NCI-H2171 treated with DMSO at 0.1 percent for 48 hours (cell line): ENCODE measurements at places on chromosomes 1 and 21.

DNA sequence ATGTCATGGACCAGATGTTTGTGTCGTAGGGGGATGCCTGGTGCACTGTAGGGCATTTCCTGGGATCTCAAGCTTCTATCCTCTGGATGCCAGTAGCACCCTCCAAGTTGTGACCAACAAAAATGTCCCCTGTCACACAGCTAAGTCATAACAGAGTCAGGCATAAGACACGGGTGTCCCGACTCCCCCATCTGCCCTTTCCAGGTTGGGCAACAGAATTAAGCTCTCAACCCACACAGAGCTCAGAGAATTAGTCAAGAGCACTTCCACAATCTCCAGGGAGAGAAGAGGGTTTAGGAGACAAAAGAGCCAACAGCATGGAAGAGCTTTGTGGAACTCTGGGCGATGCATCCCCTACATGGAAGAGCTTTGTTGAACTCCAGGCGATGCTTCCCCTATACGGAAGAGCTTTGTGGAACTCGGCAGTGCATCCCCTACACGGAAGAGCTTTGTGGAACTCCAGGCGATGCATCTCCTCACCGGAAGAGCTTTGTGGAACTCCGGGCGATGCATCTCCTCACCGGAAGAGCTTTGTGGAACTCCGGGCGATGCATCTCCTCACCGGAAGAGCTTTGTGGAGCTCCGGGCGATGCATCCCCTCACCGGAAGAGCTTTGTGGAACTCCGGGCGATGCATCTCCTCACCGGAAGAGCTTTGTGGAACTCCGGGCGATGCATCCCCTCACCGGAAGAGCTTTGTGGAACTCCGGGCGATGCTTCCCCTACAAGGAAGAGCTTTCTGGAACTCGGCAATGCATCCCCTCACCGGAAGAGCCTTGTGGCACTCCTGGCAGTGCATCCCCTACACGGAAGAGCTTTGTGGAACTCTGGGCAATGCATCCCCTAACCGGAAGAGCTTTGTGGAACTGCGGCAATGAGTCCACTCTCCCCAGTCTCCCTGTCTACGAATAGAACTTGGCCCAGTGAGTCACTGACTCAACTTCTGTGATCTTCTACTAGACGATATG is 422.7 kb downstream of the KIF26B start:
- DNase-seq = no peak

GRCh38 chr1:33132549-33132948 is 49.3 kb downstream of the TRIM62 start:
- DNase-seq = no peak

DNA sequence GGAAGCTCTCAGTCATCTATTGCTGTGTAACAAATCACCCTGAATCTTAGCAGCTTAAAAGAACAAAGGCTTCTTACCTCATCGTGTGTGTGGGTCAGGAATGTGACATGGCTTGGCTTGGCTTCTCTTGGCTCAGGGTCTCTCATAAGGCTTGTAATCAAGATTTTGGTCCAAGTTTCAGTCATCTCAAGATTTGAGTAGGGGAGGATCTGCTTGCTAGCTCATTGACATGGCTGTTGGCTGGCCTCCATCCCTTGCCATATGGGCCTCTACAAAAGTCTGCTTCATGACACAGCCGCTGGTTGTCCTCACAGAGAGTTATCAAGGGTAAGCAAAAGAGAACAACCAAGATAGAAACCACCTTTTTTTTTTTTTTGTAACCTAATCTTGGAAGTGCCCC is 207.7 kb downstream of the PTPRC start:
- DNase-seq = peak; percentile 40

- no peak for DNase-seq
These were observed 28.1 kb upstream of the C1QA start for GRCh38 chr1:22608361-22608760.

GRCh38 chr1:117001254-117001927 is at the start of gene CD101:
Gene CD101 (plus strand): TSS chr1:117001760. CDS start chr1:117001818, 58 bp downstream.
- no peak for DNase-seq

DNA sequence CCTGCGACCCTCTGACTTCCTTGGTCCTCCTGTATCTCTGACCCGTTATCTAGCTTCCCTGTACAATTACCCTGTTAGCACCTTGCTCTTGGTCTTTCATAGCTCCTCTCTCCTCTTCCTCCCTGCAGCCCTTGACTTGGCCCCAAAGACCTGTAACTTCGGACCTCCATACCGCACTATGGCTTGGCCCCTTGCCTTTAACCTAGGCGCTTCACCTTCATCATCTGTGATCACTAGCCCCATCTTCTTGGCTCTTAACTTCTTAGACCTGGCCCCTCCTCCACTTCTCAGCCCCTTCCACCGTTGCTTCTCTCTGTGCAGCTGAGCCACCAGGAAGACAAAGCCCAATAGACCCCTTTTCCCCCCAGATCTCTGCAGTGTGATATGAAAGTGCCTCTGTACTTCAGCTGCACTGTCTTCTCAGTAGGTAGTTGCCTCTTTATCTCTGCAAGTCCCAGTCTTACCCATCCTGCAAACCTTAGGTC is 740 bp downstream of the ZNF691 start:
- DNase-seq = no peak

GRCh38 chr1:56436912-56437417 is 142.4 kb downstream of the PLPP3 start:
- DNase-seq = no peak

- no peak for DNase-seq
These were observed 9.4 kb downstream of the HSPG2 start for GRCh38 chr1:21927533-21928237.

GRCh38 chr1:192475970-192476369 is 99.6 kb upstream of the RGS1 start:
- no peak for DNase-seq

- DNase-seq = no peak
These were observed 15.9 kb upstream of the PADI1 start for GRCh38 chr1:17188889-17189631.

GRCh38 chr1:35461966-35462651 is 95.1 kb downstream of the KIAA0319L start:
- DNase-seq = no peak

- DNase-seq = no peak
These were observed 197.3 kb downstream of the FOXD2 start for GRCh38 chr1:47635111-47635510.

GRCh38 chr21:14099570-14099969 is 111.2 kb downstream of the LIPI start:
- DNase-seq = no peak

- no peak for DNase-seq
These were observed 86.3 kb upstream of the CNIH3 start for GRCh38 chr1:224529844-224530243.

DNA sequence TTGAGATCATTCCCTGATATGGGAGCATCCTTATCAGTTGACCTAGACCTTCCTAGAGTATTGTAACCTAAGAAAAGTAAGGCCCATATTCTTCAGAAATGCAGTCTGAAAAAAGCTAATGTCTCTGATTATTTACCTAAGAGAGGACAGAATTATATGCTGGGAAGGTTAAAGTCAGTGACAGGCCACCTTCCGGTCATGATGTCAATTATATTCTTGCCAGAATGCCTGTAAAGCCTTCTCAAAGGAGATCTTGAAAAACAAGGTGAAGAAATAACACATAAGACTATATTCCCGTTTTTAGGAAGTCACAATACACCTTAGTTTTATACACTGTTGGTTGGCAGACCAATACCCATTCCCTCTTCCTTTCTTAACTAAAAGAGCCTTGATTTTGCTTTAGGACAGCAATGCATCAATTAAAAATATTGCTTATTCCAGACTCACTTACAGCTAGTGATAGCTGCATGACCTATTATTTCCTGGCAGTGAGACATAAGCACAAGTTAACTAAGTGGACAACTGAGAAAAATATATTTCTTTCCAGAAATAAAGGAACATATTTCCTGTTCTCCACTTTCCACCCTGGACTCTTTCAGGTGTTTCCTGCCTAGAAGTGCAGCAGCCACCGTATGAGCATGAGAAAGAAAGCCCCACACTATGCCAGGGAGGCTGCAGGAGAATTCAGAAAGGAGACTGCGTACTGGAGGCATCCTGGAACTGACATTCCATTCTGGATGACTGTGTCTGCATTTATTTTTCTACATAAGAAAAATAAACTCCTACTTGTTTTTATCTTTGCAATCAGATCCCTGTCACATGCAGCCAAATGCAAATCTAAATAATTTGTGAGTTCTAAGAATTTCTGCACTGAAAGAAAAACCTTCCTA is 332.9 kb upstream of the PTBP2 start:
- no peak for DNase-seq

DNA sequence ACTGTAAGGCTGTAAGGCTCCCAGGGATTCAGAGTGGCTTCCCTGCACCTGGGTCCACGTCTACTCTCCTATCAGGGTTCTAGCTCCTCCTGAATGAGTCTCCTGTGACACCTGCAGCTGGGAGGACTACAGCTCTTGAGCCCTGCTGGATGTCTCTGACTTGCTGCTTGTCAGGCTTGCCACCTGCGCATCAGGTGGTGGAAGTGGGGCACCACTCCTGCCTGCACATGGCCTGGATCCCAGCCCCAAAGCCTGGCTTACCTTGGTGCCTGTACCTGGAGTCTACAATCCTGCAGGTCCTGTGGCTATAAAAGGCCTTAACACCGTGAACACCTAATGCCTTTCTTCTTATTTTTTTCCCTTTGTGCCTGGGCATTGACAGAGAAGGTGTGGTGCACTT is 82.2 kb downstream of the FAM78B start:
- DNase-seq = no peak

DNA sequence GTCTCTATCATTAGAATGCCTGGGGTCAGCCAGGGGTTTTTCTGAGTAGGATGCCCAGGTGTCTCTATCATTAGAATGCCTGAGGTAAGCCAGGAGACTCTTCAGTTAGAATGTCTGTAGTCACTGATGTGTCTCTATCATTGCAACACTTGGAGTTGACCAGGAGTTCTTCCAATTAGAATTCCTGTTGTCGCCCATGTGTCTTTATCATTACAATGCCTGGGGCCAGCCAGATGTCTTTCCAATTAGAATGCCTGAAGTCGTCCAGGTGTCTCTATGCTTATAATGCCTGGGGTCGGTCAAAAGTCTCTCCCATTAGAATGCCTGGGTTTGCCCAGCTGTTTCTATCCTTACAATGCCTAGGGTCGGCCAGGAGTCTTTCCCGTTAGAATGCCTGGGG is 55.8 kb downstream of the RNF187 start:
- no peak for DNase-seq

- peak; percentile 52 for DNase-seq
These were observed 1.5 kb downstream of the PHGDH start for GRCh38 chr1:119713039-119713748.

DNA sequence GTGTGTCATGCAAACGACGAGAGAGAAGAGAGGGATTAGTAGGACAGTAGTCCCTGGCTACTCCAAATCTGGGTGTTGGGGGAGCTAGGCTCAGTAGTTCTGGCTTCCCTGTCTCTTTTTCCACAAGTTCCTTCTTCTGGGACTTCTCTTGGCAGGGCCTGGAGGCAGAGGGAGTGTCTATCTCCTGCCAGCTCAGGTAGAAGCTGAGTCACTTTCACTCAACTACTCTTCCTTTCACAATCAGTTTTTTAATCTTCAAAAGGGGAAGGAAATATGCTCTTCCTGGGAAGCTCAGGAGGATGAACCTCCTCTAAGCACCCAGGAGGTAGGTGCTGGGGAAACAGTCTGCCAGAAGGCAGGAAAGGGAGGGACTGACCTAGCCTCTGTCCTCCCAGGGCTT is 35.2 kb upstream of the MAGOH start:
- no peak for DNase-seq

- no peak for DNase-seq
These were observed 10.6 kb downstream of the PGM1 start for GRCh38 chr1:63603810-63604209.

- DNase-seq = no peak
These were observed 306.0 kb upstream of the KAZN start for GRCh38 chr1:14292520-14292919.

DNA sequence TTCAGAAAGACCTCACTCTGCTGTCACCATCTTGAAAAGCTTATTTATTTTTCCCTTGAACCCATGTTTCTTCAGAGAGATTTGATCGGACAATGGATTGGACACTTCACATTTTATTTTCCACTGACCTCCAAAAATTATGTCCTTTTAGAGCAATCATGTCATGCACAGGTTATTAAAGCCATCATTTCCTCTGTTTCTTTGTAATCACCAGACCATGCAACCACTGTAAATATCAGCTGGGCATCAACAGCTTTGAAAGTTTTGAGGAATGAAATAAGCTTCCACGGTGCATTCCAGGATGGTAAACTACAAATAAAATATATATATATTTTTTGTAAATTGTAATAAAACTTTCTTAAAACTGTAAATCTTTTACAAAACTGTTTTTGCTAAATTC is 144.1 kb upstream of the ADAMTS5 start:
- DNase-seq = no peak
